ENCODE measurements at places on chromosomes 4 and X.

DNA sequence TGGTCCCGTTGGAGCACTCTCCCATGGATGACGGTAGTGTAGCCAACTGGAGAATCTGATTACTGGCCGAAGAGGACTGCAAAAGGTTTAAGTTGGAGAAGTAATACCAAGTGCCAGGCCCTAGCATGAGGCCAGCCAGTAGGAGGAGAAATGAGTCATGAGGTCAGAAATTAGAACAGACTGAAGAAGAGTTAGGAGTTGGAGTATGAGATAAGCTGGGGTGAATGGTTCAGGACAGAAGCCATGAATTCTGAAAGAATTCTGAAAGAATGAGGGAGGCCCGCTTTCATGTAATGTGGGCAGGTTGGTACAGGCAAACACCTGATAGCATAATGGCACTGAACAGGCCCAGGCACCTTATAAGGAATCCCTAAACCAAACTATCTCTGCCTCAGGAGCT, 18.4 kb upstream of the STK26 start:
- DNase-seq, result no peak

DNA sequence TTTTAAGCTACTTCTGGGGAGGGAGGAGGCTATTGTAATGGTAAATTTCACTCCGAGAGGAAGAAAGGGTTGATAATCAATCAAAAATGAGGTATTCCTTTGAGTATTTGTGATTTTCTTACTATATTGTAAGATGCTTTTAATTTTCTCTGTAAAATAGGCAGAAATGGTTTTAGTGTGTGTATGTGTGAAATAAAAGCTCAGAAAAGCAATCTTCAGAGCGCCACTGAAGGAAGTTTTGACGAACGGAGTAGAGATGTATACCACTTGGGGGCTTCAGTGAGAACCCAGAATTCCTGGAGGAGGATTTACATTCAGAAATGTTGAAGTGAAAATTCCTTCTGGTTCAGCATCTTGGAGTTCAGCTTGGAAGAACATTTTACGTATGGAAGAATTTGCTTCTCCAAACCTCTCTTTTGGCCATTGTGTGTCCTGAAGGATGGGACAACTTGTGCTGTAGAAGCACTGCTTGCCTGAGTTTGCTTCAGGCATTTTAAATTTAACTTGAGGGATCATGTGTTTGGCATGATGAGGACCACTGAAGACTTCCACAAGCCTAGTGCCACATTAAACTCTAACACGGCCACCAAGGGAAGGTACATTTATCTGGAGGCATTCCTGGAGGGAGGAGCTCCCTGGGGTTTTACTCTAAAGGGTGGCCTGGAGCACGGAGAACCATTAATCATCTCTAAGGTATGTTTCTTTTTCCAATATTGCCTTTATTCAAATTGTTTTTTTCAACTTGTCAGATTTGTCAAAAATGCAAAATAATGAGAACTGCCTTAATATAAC, 695 bp downstream of the SHROOM3 start:
- no peak for DNase-seq

DNA sequence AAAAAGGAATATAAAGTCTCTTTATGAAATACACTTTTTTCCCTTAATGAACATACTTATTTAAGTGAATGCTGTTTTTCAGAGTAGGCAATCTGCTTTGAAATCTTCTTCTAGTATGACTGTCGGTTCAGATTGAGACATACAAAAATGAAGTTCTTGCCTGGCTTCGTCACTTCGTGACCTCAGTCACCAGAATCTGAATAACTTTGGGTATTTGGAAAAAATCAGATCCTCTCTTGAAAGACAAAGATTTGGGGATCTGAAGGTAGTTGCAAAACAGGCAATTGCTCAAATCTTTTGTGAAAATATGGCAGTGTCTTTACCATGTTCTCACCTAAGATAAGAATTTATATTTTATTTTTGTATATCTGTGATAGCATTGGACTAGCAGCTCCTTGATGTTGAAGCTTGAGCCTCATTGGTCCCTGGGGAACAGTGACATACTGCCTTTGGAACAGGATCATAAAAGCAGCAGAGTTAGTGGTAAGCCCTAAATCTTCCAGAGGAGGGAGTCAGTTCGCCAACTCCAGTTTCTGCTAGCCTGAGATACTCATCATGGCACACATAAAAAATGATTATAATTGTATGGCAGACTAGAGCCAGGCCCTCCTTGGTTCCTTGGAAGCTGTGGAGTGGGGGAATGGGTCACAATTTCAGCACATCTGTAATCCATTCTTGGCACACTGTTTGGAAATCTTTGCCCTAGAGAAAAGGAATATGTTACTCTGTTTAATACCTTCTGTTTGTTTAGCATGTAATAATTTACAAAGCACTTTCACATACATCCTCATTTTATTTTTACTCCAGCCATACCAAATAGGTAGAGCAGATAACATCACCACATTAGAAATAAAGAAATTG, 5.0 kb downstream of the ARFIP1 start:
- no peak for DNase-seq

GRCh38 chrX:19065535-19065934, 56.7 kb downstream of the ADGRG2 start:
- DNase-seq, result no peak

GRCh38 chr4:185965426-185966384, 103.3 kb upstream of the TLR3 start:
- DNase-seq, result no peak

- no peak for DNase-seq
Observed at GRCh38 chrX:101639583-101639982, 20.1 kb downstream of the ARMCX2 start.

GRCh38 chr4:181682367-181683047, 560.7 kb upstream of the TENM3 start:
- no peak for DNase-seq

- no peak for DNase-seq
Observed at GRCh38 chrX:65677954-65678469, 10.6 kb downstream of the MSN start.

- DNase-seq, result no peak
Observed at GRCh38 chrX:129540722-129541184, 694 bp downstream of the OCRL start.

DNA sequence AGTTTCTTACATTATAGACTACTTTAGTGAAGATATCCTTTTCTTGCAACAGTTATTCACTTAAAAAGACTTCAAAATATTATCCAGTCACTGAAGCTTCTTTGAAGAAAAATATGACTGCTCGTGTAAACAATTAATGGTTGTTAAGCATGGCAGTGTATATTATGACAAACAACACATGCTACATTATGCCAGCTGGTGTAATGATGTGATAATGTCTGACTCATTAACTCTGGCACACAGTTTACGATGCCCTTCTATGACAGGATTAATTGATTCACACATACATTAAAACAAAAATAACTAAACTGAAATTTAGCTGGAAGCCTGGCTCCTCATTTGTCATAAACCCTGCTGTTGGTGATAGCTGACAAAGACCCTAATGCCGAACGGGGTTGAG, 22.4 kb downstream of the GK2 start:
- no peak for DNase-seq

- peak; percentile 31 for DNase-seq
Observed at GRCh38 chr4:21992330-21992729, 43.8 kb upstream of the KCNIP4 start.

GRCh38 chr4:113882668-113883067, 96.8 kb downstream of the ARSJ start:
- no peak for DNase-seq

Data from cerebellar nuclear complex (tissue), 1 donor.